ENCODE measurements at places on chromosomes 1 and 21.

GRCh38 chr1:168104535-168104934, 32.2 kb downstream of the GPR161 start:
- DNase-seq = no peak

DNA sequence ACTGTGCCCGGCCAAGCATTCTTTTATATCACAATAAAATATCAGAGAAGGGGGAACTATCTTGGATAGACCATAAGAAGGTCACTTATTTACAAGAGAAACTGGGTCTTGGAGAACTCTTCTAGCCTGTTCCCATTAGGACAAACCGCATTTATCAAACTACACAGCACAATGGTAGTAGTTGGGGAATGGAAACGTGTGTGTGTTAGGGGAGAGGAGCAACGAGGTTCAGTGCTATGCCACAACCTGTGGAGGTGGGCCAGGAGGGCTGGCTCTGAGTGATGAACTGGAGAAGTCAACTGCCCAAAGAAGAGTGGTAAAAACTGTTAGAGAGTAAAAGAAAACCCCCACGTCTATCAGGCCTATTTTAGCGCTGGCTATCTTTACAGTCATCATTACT, 1.6 kb downstream of the DONSON start:
- no peak for DNase-seq

DNA sequence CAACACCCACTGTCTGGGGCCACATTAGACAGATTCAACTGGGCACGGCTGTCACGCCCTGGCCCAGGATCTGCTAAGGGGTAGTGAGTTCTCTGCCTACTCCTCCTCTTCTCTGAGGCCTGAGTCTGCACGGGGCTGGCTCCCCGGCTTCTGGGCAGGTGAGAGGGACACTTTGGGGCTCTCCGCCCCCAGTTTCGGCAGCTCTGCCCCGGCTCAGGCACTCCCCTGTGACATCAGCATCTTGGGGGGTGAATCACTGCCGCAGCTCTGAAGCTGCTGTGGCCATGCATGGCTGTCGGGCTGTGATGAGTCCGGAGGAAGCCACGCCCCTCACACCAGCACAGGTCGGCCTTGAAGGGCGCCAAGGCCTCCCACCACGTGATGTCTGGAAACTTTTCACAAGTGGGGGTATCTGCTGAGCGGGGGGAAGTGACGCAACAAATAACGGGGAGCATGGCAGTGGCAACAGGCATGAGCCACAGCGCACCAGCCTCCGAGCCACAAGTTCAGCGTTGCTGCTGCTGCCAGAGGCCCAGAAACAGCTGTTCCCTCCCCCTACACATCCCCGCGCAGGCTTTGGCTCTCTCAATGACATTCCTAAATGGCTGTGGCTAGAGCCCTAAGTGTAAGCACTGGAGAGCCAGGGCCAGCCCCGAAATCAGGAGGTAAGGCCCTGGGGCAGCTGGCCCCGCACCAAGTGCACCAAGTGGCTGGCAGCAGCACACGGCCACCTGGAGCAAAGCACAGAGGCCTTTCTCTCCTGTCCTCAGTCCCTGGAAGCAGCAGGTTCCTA, 26.3 kb downstream of the ZBTB17 start:
- DNase-seq = peak; percentile 39

GRCh38 chr21:18493422-18493821, 89.8 kb upstream of the TMPRSS15 start:
- no peak for DNase-seq

GRCh38 chr1:227561241-227561907, 2.0 kb upstream of the ZNF678 start:
- no peak for DNase-seq

- DNase-seq = no peak
Measured at GRCh38 chr1:113018911-113019310, 54.1 kb upstream of the LRIG2 start.

GRCh38 chr1:204791453-204792353, 79.0 kb upstream of the NFASC start:
- peak; percentile 81 for DNase-seq

- DNase-seq = no peak
Measured at GRCh38 chr21:39022035-39022434, 161.2 kb downstream of the PSMG1 start.

Measured in NAMALWA (cell line).